ENCODE measurements at places on chromosomes 16 and 17. TPM values are rescaled to one million over a fixed set of nuclear protein-coding genes. Genes with fewer than 3 reads are reported as not detected.

KCNAB3 gene
- total RNA-seq, result 11.0 TPM

TBCD gene
- total RNA-seq, result 161 TPM

RAPGEFL1 gene
- 4.5 TPM for total RNA-seq

ZCCHC14 gene
- 11.5 TPM for total RNA-seq

MYH1 gene
- not detected for total RNA-seq

SPATA22 gene
- total RNA-seq, result not detected

CCL7 gene
- not detected for total RNA-seq

ADGRG3 gene
- total RNA-seq, result not detected

CCL8 gene
- not detected for total RNA-seq

BBS2 gene
- 22.4 TPM for total RNA-seq

TMED6 gene
- total RNA-seq, result 2.9 TPM

TP53TG3 gene
- total RNA-seq, result not detected

FHOD1 gene
- total RNA-seq, result 74.2 TPM

FAM234A gene
- 29.6 TPM for total RNA-seq

SLC35G6 gene
- not detected for total RNA-seq

BLTP2 gene
- 126 TPM for total RNA-seq

KCNJ18 gene
- total RNA-seq, result not detected

KRTAP4-6 gene
- not detected for total RNA-seq

AANAT gene
- total RNA-seq, result not detected

TPSG1 gene
- not detected for total RNA-seq

ZSCAN10 gene
- 0.28 TPM for total RNA-seq

Measured in activated naive CD4-positive, alpha-beta T cell treated with anti-CD3 and anti-CD28 coated beads, Interleukin-2, amount 10 ng/mL, durations not matched to agents 5 hours and 36 hours (primary cell).